ENCODE measurements at places on chromosomes 5 and 9. TPM values are rescaled to one million over a fixed set of nuclear protein-coding genes. Genes with fewer than 3 reads are reported as not detected.

DNA sequence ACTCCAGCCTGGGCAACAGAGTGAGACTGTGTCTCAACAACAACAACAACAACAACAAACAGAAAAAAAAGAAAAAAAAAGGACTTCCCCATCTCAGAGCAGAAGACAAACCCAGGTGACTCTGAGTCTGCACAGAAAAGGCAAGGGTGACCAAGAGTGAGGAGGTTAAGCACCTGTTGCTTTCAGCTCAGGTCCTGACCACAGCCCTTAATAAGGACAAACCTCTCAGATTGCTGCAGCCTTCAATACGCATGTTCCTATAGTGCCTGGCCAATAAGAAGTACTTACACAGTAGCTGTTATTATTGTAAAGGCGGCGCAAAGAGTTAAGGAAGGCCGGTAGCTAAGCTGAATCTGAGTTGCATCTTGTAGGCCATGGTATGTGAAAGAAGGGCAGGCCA is 102.3 kb upstream of the MSX2 start:
- H3K27ac ChIP-seq, result no peak overlapping the region
- no peaks in the 10 kb centered on the region for H3K36me3 ChIP-seq
- H3K4me1 ChIP-seq, result no peaks in the 10 kb centered on the region

GRCh38 chr9:79535534-79535933 is 36.2 kb upstream of the TLE4 start:
- no peaks in the 10 kb centered on the region for H3K4me1 ChIP-seq
- DNase-seq, result no peak
- no peak overlapping the region for H3K27ac ChIP-seq
- no peaks in the 10 kb centered on the region for H3K36me3 ChIP-seq
- H3K4me3 ChIP-seq, result no peak overlapping the region

- H3K27me3 ChIP-seq, result no peaks in the 10 kb centered on the region
- DNase-seq, result peak; percentile 28
- H3K4me3 ChIP-seq, result no peak overlapping the region
- H3K36me3 ChIP-seq, result no peaks in the 10 kb centered on the region
Observed at GRCh38 chr5:132228241-132229035, 785 bp upstream of the P4HA2 start.

GRCh38 chr9:96169901-96170300 is 132.1 kb downstream of the HSD17B3 start:
- no peaks in the 10 kb centered on the region for H3K36me3 ChIP-seq
- H3K4me3 ChIP-seq, result no peak overlapping the region
- H3K27me3 ChIP-seq, result no peaks in the 10 kb centered on the region
- H3K27ac ChIP-seq, result peak overlapping the region; percentile 47
- no peak for DNase-seq

- no peaks in the 10 kb centered on the region for H3K27me3 ChIP-seq
- no peak overlapping the region for H3K4me3 ChIP-seq
- peak overlapping the region; percentile 92 for H3K27ac ChIP-seq
- peaks cover 59% of the 10 kb centered on the region for H3K4me1 ChIP-seq
- DNase-seq, result no peak
- peaks cover 13% of the 10 kb centered on the region for H3K36me3 ChIP-seq
Observed at GRCh38 chr5:68290847-68291246, 75.3 kb downstream of the PIK3R1 start.

DNA sequence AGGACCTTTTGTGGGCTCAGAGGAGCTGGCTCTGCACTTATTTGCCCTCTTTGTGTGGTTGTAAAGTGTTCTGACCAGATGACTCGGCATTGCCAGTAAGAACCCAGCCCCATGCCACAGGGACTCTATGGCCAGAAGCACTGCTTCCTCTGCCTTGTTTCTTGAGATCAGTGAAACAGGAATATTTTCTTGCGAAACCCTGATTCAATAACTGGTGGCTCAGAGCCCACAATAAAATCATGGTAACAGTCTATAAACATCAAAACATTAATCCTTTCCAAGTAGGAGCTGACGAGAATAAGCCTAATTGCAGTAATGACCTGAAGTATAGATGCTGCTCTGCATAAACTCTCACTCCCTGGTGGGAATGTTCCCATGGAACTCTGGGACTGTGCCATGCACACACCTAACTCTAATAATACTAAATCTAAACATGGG is 344.3 kb downstream of the ZNF608 start:
- H3K27ac ChIP-seq, result no peak overlapping the region
- H3K36me3 ChIP-seq, result no peaks in the 10 kb centered on the region
- DNase-seq, result peak; percentile 32
- no peaks in the 10 kb centered on the region for H3K27me3 ChIP-seq
- no peaks in the 10 kb centered on the region for H3K4me1 ChIP-seq
- H3K4me3 ChIP-seq, result no peak overlapping the region

Gene GZMA
- not detected for total RNA-seq

- no peaks in the 10 kb centered on the region for H3K27me3 ChIP-seq
- no peak for DNase-seq
- H3K4me3 ChIP-seq, result no peak within 1 kb of the TSS
- no peak within 1 kb of the TSS for H3K27ac ChIP-seq
Observed at GRCh38 chr5:141430332-141431113, at the start of gene PCDHGA12. TSS of gene PCDHGA12 (plus strand) at chr5:141430507. CDS start at chr5:141430760, 253 bp downstream.

Gene TAS2R1
- total RNA-seq, result not detected

- no peak overlapping the region for H3K27ac ChIP-seq
- no peak overlapping the region for H3K4me3 ChIP-seq
- H3K36me3 ChIP-seq, result no peaks in the 10 kb centered on the region
- no peaks in the 10 kb centered on the region for H3K27me3 ChIP-seq
- H3K4me1 ChIP-seq, result no peaks in the 10 kb centered on the region
Observed at GRCh38 chr5:132019857-132020555, 8.5 kb upstream of the ACSL6 start.

Gene CRB2
- under 0.01 TPM for total RNA-seq

DNA sequence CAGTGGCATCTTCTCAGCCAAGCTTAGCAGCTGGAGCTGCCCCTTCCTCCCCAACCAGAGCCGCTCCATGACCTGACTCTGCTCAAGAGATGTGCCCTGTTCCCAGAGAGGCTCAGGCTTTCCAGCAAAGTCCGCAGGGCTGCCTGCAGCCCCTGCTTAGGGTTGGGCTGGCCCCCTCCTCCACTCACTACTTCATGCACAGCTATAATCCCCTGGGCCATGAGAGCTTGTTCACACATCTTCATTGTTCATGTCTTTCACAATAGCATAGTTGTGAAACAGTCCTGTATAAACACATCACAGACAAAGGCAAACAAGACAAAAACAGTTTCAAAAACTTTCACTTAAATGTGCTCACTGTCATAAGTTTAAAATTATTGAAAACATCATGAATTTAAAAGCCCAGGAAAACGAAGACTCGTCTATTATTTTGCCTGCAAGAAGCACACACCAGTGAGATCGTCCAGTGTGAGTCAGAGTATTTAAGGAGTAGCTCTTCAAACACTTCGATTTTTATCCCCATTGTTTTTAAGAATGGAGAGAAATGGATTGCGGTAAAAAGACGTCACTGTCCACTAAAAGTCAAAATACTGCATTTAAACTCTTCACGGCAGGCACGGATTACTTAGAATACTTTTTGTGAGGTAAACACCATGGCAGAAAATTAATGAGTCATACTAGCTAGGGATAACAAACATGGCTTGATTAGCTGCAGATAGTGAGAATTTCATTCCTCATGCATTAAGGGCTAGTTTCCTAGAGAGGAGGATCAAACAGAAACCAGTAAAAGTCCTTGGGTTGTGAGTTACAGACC is 40.7 kb upstream of the S1PR3 start:
- no peak overlapping the region for H3K4me3 ChIP-seq
- H3K36me3 ChIP-seq, result no peaks in the 10 kb centered on the region
- peaks cover 23% of the 10 kb centered on the region for H3K4me1 ChIP-seq
- H3K27me3 ChIP-seq, result no peaks in the 10 kb centered on the region
- DNase-seq, result no peak
- H3K27ac ChIP-seq, result no peak overlapping the region

- peaks cover 28% of the 10 kb centered on the region for H3K4me1 ChIP-seq
- H3K27ac ChIP-seq, result no peak overlapping the region
- no peaks in the 10 kb centered on the region for H3K36me3 ChIP-seq
- DNase-seq, result no peak
- H3K4me3 ChIP-seq, result no peak overlapping the region
Observed at GRCh38 chr5:139381837-139382761, 998 bp downstream of the SLC23A1 start.

DNA sequence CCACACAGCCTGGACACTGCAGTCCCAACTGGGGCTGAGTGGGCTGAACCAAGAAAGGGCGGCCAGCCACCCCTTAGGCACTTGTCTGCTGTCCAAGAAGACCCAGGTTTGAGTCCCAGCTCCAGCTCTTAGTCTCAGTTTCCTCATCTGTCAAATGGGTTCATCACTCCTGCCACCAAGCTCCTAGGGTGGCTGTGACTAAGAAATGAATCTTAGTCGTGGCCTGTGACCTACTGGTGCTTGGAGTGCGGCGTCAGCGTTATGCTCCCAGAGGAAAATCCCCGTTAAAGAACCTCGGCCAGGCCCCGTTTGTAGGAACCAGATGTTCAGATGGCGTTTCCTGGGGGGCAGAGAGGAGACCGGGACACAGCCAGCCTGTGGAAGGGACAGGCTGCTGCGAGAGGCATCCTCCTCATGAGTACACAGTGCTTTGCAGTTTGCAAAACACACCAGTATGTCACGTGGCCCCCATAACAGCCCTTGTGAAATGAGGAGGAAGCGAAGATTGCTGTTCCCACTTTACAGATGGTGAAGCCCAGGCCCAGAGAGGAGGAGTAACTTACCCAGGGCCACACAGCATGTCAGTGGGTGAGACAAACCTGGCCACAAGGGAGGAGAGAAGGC is 3.3 kb downstream of the FIBCD1 start:
- peaks cover 26% of the 10 kb centered on the region for H3K4me1 ChIP-seq
- H3K27me3 ChIP-seq, result peaks cover 42% of the 10 kb centered on the region
- H3K4me3 ChIP-seq, result no peak overlapping the region
- no peak overlapping the region for H3K27ac ChIP-seq
- no peak for DNase-seq

- peaks cover 10% of the 10 kb centered on the region for H3K4me1 ChIP-seq
- no peak overlapping the region for H3K4me3 ChIP-seq
- DNase-seq, result no peak
- no peaks in the 10 kb centered on the region for H3K27me3 ChIP-seq
- H3K27ac ChIP-seq, result no peak overlapping the region
Observed at GRCh38 chr5:98975223-98975622, 46.4 kb upstream of the CHD1 start.

- H3K27ac ChIP-seq, result peak within 1 kb of the TSS; percentile 13
- H3K4me1 ChIP-seq, result peaks cover 14% of the 10 kb centered on the region
- H3K36me3 ChIP-seq, result no peaks in the 10 kb centered on the region
- peak within 1 kb of the TSS; percentile 37 for H3K4me3 ChIP-seq
- H3K27me3 ChIP-seq, result no peaks in the 10 kb centered on the region
Observed at GRCh38 chr9:89497978-89498851, at the start of gene SEMA4D. TSS of gene SEMA4D (minus strand) at chr9:89498113. CDS start at chr9:89405456, 92,657 bp downstream.

DNA sequence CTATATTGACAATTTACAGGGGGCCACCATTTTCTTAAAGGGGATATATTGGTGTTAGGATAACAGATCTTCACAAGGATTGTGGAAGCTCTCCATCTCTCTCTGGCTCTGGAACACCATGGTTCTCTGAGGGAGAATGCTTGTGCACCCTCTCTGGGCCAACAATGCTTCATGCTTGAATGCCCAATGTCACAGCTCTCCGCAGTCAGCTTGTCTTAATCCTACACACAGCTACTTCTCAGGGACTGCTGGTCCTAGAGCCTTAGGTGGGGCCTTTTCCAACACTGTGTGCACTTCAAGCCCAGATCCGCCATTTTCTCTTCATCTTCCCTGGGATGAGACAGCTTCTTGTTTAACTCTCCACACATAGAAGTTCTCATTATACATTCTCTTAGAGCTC is 6.9 kb upstream of the PDLIM4 start:
- H3K27me3 ChIP-seq, result no peaks in the 10 kb centered on the region
- no peaks in the 10 kb centered on the region for H3K36me3 ChIP-seq
- no peak overlapping the region for H3K27ac ChIP-seq
- peaks cover 14% of the 10 kb centered on the region for H3K4me1 ChIP-seq
- DNase-seq, result no peak

Gene ADAMTS19
- 0.26 TPM for total RNA-seq

GRCh38 chr5:131466171-131466766 is 168.8 kb downstream of the RAPGEF6 start:
- H3K4me3 ChIP-seq, result no peak overlapping the region
- H3K27me3 ChIP-seq, result no peaks in the 10 kb centered on the region
- H3K4me1 ChIP-seq, result peaks cover 1% of the 10 kb centered on the region
- H3K27ac ChIP-seq, result no peak overlapping the region
- no peak for DNase-seq

Gene SLC6A7
- not detected for total RNA-seq
